ENCODE measurements at places on chromosomes 2 and 18.

- DNase-seq, result no peak
Measured at GRCh38 chr2:198749364-198749763, 708.4 kb downstream of the SATB2 start.

DNA sequence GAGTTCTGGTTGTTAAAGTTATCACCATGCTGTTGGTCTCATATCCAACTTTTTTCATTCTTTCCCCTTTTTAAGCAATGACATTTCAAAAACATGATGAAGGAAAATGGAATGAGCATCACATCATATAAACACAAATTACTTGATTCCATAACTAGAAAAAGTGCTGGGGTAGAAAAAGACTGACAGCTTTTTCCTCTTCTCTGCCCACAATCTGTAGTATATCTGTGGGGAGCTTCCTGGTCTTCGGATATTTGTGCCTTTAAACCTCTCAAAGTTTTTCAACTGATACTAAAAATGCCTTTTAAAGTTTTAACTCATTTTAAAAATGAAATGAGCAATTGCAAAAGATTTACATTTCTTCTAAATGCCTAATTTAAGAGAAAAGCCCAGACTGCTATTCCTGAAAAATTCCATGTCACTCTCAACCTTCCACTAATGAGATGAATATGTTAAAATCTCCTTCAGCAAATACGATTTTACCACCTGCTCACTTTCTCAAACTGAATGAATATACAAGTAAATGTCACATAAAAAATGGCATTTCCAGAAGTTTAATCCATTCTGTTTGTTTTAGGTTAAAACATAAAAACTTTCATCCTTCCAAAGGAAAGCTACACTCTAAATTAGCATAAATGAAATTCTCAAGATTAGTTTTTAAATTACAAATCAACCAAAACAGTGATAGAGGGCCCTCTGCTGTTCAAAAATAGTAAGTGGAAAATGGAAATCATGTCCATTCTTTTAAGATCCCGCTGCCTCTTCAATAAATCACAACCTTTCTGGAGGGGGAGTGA is 2.1 kb downstream of the DNAH7 start:
- no peak for DNase-seq

- no peak for DNase-seq
Measured at GRCh38 chr2:58794103-58794502, 553.0 kb upstream of the FANCL start.

- no peak for DNase-seq
Measured at GRCh38 chr2:230658877-230659652, 53.6 kb upstream of the CAB39 start.

DNA sequence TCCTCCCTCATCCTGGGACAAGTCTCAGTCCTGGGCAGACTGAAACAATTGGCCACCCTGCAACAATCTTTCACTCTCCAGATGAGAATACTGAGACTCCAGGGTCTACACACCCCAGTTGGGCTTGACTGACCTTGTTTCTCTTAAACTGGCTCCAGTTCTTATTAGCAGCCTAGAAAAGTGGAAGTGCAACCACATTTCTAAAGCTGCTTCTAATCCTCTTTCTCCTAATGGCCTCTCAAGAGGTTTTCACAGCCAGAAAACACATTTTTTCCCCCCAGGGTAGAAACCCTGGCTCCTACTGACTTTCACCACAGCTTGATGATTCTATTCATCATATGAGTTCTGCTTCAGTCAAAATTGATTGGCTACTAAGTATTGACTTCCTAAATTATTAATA is 45.8 kb downstream of the SLC4A5 start:
- DNase-seq, result no peak

- no peak for DNase-seq
Measured at GRCh38 chr2:173860566-173860965, 104.6 kb downstream of the SP3 start.

- no peak for DNase-seq
Measured at GRCh38 chr18:62494764-62495163, 28.1 kb upstream of the ZCCHC2 start.

DNA sequence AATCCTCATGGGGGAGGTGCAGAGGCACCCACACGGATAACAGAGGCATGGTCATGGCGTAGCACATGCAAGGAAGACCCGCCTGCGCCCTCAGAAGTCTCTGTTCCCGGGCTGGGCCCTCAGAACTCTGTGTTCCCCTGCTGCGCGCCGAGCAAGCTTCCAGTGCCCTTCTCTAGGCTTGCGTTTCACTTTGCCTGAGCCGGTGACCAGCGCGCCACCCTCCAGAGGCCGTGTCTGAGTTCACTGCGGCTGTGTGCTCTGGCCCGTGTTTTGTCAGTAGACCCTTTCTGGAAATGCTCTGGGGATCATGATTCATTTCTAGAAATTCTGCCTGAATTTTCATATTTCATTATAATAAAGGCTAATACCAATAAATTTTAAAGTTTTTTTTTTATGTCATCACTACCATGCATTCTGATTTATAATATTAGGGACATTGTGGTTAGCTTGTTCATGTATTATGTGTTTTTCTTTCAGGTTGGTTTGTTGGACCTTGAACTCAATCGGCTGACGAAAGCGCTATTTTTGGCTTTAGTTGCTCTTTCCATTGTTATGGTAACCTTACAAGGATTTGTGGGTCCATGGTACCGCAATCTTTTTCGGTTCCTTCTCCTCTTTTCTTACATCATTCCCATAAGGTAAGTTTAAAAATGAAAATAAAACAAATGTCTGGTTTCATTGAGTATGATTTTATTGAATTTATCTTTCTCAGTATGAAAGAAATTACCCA is 142.7 kb upstream of the NFATC1 start:
- DNase-seq, result no peak

GRCh38 chr2:195903956-195904355 is 164.7 kb downstream of the DNAH7 start:
- no peak for DNase-seq

GRCh38 chr2:207150284-207150683 is 15.5 kb downstream of the KLF7 start:
- no peak for DNase-seq

GRCh38 chr18:49052891-49053644 is 102.3 kb upstream of the SMAD7 start:
- peak; percentile 94 for DNase-seq

- DNase-seq, result no peak
Measured at GRCh38 chr2:239803766-239804115, 221.4 kb downstream of the NDUFA10 start.

GRCh38 chr18:45357686-45358470 is 257.4 kb upstream of the SLC14A2 start:
- no peak for DNase-seq

- DNase-seq, result peak; percentile 38
Measured at GRCh38 chr18:63511285-63511684, 30.9 kb upstream of the SERPINB12 start.

DNA sequence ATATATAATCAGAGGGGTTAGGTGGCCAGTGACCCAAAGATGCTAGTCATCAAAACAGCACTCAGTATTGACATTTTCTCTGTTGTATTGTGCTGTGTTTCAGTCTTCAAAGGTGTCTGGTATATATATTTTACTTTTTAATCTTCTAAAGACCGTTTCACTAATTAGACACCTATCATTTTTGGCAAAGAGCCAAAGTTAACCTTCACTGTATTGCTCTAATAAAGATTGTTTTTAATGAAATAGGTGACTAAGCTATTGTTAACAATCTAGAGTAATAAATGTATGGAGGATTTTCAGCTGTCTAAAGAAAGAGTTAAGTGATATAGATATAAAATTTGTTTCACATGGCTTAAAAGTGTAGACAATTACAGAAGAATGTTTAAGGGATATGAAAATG is 264.0 kb downstream of the CNTNAP5 start:
- DNase-seq, result no peak

DNA sequence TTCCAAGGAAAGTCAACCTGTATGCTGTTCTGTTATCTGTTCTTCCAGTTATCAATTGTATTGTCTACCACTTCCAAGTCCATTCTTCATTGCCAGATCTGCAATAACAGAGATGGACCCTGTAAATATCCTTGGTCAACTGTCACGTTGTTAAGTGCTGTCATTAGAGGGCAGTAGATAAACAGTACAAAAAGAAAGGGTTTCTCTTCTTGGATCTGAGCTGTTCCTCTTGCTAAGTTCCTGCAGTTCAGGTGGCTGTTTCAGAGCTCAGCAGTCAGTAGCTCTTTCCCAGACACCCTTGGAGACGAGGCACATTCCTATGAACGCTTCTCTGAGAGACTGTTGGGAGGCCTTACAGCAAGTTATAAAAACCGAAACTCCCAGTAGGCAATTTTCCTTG is 957.1 kb upstream of the CHAC2 start:
- DNase-seq, result no peak

DNA sequence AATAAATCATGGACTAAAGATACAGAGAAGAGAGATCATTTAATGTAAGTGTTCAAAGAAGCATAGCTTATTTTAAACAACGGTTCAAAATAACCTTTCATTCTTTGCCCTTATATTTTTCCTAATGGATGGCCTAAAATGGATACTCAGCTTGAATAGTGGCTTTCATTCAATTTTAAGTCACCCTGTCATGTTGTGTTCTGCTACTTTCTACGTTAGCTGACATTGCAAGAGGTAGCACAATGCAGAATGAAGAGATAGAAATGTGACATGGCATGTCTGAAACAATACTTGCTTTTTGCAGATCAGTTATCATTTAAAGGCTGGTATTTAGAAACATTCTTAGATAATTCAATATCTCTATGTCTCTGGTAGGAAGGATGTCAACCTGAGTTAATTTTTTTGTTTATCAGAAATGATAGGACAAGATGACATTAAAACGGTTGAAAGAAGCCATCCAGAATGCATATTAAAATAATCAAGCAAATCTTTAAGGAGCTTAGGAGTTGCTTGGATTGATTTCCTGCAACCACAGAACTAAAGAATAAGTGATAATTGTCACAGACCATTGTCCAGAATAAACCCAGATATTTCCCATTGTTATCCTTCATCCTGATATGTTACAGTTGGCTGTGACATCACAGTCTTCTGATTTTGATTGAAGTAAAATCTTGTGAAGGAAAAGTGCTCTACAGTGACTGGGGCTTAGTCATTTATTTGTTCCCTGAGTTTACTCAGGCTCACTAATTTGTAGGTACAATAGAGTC is 41.7 kb upstream of the CAVIN2 start:
- no peak for DNase-seq

DNA sequence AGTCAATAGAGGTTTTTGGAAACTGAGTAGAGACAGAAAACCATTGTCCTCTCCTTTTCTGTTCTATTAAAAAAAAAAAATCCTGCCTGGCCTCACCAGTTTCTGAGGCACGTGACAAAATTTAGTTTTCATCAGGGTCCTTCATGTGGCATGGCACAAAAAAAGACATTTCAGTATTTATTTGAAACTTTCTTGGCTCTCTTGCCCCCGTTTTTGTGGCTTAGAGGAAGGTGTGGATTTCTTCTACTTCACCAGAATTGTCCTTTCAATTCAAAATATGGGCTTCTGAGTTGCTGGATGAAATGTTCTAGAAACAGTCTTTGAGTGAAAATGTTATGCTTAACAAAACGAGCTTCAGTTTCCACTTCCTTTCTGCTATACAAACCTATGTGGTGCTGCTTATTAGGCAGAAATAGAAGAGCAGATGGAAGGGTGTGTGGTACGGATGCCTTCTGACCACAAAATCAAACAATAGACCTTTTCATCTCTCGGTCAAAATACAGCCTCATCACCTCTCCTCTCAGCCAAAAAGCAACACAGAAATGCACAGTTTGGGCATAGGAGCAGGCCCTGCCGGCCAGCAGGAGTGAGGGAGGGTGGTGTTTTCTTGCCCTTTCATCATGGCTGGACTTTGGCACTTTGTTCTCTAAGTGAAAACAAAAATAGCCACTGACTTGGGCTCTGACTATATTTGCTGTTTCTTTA is 89.2 kb downstream of the SH3RF3 start:
- DNase-seq, result no peak

DNA sequence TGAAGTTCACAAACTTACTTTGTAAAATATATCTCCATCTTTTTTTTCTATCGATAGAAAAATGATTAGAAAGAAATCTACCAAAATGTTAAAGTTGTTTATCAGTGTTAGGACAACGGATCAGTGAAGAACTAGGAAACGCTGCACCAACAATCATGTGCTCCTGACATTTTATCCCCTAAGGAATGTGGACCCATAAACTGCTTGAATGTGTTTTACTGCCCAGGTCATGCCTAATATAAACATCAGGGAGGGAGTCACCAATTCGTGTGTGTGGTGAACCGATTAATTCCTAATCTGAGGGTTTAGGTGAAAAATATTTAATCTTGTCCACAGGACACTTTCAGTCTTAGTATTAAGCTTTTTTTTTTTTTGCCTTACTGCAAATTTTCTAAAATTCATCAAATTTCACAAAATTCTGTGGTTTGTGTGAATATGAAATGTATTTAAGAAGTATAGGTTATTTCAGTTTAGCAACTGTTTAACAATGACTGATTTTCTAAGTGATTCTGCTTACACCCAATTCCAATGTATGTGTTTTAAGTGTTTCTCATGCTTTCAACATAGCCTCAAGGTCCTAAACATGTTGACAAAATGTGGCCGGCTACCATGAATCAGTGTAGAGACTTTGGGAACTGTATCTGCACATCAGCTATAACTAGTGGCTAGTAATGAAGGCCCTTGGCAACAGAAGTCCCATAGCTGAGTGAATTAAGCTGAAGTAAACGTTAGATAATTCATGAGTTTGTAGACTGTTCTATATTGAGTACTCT is 11.1 kb upstream of the KIDINS220 start:
- no peak for DNase-seq

Data from AG09309 (cell line).